ENCODE measurements at places on chromosomes 2 and 18.

DNA sequence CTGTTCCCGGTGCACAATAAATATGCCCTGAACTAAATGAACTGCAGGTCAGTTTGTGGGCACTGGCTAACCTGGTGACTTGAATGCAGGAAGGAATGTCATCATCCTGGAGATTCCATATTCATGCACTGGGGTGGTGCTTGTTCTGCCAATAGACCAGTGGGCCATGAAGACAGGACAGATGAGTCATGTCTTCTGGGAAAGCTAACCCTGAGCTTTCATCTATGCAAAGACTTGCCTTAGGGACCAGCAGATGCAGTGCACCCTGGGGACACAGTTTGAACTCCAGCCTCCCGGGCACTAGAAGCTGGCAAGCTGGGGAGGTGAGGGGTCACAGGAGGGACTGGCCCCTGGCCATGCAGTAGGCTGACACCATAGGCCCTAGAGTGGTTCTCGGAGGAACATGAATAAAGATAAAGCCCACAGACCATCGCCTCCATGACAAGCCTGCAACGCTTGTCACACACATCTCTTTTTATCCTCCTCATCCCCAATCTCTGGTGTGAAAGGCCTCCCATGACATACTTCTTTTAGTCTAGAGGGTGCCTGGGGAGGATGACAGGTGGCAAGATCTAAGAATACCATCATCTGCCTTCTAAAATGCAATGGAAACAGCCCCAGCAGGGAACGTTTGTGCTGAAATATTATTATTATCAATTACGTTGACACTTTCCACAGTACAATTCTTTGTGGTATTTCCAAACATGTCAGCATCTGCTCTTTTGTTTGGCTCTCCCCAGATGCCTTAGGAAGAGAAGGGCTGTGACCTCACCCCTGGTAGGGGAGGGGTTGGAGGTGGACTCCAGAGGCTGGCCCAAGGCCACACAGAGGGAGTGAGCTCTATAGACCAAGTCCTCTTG, 267.4 kb upstream of the RAB6C start:
- peak; percentile 23 for DNase-seq

GRCh38 chr18:36693931-36694620, 134.7 kb downstream of the TPGS2 start:
- DNase-seq: peak; percentile 88

GRCh38 chr2:167480232-167480985, 592.1 kb downstream of the XIRP2 start:
- no peak for DNase-seq

DNA sequence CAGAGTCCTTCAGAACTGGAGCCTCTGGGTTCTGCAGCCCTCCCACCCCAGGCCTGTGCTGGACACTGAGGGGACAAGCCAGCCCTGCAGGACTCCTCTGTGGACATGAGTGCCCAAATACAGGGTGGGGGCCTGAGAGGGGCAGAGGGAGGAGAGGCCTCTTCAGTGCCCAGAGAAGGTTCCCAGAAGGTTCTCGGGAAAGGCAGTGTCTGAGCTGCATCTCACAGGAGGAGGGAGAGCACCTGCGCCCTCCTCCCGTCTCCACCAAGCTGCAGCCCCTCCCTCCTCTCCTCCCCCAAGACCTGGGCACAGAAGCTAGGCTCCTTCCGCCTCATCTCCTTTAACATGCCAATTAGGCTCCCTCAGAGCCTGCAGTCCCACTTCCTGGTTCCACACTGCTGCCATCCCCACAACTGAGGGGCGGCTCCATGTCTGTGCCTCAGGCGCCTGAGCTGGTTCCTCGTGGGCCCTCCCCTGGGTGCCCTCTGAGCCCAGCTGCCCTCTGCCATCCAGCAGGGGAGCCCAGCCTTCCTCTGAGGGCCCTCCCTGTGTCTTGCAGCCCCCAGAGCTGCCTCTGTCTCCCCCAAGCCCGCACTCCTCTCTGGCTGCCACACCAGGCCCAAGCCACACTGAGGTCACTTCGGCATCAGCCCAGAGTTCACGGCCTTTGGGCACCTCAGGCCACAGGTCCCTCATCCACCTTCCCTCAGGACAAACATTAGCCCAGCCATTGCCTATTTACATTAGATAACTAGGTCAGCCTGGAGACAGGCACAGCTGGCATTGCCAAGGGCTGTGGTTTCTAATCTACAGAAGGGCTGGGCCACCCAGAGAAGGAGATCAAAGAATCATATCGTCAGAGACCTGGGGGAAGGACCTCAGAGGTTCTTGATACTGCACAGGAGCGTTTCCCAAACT, 28.9 kb downstream of the KCNK3 start:
- peak; percentile 61 for DNase-seq

GRCh38 chr18:394262-394986, 106.1 kb downstream of the COLEC12 start:
- DNase-seq: no peak

DNA sequence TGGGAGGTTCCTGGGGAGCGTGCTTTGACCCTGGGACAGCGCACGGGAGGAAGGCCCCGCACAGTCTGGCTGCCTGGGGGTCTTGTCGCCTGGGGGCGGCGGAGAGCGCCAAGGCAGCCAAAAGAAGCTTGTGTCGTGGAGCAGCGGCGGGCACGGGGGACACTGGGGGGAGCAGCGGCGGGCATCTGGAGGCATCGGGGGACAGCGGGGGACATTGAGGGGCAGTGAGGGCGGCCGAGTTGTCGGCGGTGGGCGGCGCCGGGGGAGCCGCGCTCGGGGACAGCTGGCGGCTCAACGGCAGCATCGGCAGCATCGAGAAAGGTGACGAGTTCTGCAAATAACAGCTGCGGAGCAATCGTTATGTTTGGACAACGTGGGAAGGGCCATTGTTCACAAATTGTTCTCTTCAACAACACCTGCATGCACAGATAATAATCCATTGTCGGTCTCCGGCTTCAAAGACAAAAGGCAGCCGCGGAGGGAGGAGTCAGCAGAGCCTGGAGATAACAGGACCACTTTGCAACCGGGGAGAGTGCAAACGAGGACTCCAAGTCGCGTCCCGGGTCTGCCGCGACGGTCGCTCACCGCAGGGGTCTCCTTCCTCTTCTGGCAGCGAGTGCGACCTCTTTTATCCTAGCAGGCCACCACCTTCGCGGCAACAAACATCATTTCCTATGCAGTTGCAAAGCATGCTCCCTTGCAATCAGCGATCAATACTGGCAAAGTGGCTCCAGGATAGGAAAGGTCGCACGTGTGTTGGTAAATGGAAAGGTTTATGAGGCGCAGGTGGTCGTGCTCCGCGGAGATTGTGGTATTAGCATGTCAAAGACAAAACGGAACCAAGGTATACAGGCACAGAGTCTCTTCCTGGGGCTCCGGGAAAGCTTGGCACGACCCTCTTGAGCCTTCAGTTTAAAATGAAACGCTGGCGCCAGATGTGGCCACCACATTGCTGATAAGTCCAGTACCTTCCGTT, 132.3 kb upstream of the DLX2 start:
- DNase-seq: peak; percentile 80

GRCh38 chr2:67701011-67701410, 303.9 kb downstream of the ETAA1 start:
- no peak for DNase-seq

- DNase-seq: no peak
Observed at GRCh38 chr2:79952616-79953015, 351.9 kb downstream of the LRRTM1 start.

GRCh38 chr18:32598144-32598543, 127.5 kb upstream of the GAREM1 start:
- no peak for DNase-seq

- no peak for DNase-seq
Observed at GRCh38 chr18:655445-655844, 2.0 kb upstream of the TYMS start.

DNA sequence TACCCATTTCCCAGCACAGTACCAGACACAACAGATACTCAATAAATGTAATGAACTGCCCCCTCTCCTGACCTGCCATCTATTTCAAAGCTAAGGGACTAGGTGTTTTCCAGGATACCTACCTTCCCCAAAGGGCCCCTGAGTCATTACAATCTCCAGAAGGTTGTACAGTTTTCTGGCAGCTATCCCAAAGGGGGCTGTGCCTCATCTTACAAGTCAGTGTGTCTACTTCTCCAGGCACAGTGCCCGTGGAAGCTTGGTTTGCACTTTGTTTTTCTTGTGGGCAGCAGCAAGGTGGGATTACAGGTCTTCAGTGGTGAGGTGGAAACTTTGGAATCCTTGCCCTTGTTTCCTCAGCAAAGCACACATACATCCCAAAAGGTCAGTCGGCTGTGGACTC, 62.8 kb upstream of the CYP26B1 start:
- DNase-seq: no peak

- DNase-seq: no peak
Observed at GRCh38 chr2:24659862-24660261, 133.3 kb downstream of the PTRHD1 start.

GRCh38 chr18:67200665-67201064, 315.9 kb downstream of the DSEL start:
- no peak for DNase-seq

- no peak for DNase-seq
Observed at GRCh38 chr2:67041051-67041450, 356.1 kb upstream of the ETAA1 start.

GRCh38 chr2:23545396-23545795, 160.4 kb downstream of the KLHL29 start:
- no peak for DNase-seq

- DNase-seq: no peak
Observed at GRCh38 chr2:148007219-148007900, 13.2 kb downstream of the ORC4 start.

GRCh38 chr2:209380293-209380692, 43.6 kb upstream of the MAP2 start:
- DNase-seq: peak; percentile 47

DNA sequence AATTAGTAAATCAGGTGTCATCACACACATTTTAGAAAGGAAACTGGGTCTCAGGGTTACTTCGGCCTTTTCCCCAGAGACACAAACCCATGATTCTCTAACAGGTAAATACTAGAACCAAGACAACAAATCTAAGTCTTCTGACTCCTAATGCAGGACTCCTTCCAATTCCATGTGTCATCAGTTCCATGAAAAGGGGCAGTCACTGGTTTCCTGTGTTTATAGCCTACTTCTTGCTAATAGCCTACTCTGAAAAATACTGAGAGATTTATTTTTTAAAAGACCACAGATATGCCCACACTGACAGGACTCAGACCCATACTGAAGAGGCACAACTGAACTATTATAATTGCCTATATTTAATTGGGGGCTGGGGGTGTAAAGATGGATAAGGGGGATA, 33.0 kb downstream of the RAB1A start:
- DNase-seq: no peak

GRCh38 chr2:214005337-214005736, 405.5 kb upstream of the VWC2L start:
- no peak for DNase-seq

GRCh38 chr18:6917072-6917471, 187.6 kb downstream of the ARHGAP28 start:
- DNase-seq: no peak

- no peak for DNase-seq
Observed at GRCh38 chr2:107627926-107628325, 198.8 kb upstream of the RGPD4 start.

- DNase-seq: no peak
Observed at GRCh38 chr2:25559148-25559547, 114.2 kb downstream of the DTNB start.

DNA sequence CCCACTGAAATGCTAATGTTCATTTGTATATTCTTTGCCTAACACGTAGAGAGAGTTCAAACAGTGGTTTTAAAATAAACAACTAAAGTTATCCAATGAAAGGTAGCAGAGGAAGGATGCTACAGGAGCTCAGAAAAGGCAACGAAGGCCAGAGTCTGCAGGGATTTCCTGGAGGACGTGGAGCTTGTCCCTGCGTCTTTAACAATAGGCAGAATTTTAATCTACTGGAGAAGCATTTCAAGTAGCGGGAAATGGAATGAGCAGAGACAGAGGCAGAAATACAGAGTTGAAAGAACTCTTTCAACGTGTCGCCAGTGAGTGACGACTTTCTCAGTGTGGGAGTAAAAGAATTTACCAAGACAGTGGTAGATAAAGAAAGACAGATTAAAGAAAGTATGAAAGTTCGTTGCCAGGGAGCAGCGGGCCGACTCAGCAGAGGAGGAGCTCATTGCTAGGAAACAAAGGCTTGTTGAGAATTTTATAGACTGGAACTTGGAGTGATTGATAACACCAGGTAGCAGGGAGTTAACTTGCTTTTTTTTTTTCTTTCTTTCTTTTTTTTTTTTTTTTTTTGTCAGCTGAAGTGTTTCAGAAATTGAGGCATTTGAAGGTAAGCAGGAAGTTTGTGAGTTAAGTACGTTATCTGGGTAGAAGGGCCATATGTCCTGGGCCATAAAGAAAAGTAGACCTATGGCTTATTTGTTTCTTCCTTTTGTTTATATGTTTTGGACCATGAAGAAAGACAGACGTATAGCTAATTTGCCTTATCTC, 625 bp upstream of the NBAS start:
- peak; percentile 13 for DNase-seq

DNA sequence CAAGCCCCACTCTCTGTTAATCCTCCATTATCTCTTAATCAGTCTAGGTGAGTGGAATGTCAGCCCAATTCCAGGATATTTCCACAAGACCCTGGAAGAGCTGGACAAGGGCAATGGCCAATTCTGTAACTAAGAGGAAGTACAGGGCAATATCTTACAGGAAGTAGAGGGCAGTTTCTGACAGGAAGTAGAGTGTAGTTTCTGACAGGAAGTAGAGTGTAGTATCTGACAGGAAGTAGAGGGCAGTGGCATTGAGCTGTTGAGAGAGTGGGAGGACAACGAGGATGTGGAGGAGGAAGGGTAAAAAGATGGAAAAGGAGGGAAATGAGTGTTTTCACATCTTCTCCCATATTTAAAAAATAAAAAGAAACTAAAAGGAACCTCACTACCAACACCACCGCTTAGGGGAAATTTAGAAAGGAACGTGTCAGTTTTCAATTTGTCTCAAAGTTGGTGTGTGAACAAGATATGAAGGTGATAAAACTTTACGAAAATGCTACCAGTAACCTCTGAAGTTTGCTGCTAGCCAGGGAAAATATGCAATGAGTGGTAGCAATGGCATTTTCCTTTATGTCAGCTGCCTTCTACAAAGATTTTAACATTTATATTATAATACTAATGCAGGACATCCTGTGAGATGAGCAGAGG, 430.9 kb upstream of the HNRNPA3 start:
- no peak for DNase-seq

- DNase-seq: peak; percentile 2
Observed at GRCh38 chr2:21422050-21422449, 298.3 kb downstream of the TDRD15 start.

DNA sequence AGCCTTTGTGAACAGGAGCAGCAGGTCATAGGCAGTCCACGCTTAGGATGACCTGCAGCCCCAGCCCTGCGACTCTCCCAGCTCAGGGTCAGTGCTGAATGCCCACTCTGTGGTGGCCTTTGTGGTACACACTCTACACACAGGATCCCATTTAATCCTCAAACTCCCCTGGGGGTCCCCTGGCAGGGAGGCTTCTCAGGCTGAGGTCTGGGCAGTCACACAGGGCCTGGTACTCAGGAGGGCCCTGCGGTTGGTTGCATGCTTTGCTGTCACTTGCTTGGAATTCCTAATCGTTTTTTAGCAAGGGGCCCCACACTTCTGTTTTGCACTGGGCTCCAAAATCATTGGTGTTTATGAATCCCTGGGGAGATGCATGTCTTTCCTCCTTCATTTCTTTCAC, 113.0 kb downstream of the EML6 start:
- no peak for DNase-seq

GRCh38 chr2:237791977-237792727, 6.4 kb upstream of the RBM44 start:
- DNase-seq: no peak
